GM23338 (cell line): ENCODE measurements at places on chromosomes 13 and 19.

DNA sequence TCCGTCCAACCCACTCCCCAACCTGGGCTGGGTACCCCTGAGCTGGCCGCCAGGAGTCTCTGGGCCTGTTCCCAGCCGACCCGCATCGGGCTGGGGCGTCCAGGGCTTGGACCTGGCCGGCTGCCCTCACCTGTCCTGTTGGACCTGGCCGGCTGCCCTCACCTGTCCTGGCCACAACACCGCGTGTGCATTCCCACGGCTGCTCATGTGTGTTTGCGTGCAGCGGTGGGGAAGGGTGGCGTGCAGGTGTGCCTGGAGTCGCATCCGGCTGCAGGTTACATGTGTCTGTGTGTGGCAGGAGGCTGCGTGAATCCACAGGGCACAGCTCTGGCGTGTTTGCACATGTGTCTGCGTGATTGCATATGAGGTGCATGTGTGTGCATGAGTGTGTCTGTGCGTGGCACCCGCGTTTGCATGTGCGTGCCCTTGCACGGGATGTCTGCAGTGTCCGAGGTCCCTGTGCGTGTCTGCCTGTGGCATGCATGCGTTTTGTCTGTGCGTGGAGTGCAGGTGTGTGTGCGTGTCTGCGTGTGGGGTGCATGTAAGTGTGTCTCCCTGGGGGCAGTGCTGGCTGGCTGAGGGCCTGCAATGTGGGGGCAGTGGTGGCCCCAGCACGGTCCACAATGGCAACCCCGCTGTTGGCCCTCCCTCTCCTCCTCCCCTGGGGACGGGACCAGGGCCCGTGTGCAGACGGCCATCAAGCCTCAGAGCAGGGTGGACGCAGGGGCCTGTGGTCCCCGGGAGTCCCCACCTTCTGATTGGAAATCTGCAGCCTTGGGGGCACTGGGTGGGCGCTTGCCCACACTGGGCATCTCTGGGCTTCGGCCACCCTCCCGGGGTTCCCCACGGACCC lies 3.4 kb downstream of the EFNA2 start:
- no peak for DNase-seq

DNA sequence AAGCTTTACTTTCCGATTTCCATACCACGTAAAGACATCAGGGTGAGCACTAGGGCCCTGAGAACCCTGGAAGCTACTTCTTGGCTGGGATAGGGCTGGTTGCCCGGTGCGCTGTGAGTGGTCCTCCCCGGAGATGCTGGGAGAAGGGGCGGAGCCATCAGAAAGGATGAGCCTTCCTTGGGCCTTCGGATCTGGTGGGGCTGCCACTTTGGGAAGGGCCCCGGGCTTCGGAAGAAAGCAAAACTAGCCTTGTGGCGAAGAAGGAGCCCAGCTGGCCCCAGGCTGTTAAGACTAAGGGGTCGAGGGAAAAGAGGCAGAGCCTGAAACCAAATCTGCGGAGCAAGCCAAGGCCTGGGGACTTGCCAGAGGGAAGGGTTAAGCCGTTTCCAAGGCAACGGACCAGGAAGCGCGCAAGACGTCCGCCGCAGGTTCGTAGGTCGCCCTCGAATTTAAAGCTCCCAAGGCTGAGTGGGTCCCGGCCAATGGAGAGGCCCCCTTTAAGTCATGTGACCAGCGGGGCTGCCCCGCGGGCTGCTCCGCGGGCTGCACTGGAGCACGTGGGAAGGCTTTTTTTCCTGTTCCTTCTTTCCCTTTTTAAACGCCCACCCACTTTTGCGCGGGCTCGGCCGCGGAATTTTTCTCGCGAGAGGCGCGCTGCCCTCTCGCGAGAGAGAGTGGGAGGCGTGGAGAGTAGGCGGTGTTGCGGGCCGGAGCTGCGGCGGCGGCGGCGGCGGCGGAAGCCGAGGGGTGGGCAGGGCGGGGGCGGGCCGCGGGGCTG lies 426 bp upstream of the AKAP11 start:
- peak; percentile 97 for DNase-seq

DNA sequence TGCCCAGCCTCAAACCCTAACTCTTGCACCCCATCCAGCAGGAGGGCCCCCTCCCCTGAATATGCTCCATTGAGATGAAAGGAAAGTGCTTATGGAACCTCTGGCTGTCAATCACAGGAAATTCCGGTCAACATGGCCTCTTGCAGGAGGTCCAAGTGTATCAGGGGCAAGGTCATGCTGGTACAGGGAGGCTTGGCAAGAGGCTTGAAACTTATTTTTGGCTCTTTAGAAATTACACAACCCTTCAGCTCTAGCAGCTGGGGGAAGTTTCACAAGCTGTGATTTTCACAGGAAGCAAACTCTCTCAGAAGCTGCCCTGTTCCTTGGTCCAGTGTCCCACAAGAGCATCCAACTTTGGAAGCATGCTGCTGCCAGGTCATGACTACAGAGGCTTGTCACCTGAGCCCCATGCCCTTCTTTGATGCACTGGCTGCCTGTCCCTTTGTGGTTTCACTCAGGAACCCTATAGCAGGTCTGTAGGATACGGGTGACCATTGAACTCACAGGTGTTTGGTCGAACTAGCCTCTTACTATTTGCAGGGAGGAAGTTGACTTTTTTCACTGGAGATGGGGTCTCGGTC lies 8.4 kb downstream of the ASF1B start:
- no peak for DNase-seq

- DNase-seq = peak; percentile 95
Observed at GRCh38 chr13:98653463-98653985, 76.6 kb upstream of the STK24 start.

- no peak for DNase-seq
Observed at GRCh38 chr13:29511980-29512379, 83.5 kb downstream of the SLC7A1 start.

DNA sequence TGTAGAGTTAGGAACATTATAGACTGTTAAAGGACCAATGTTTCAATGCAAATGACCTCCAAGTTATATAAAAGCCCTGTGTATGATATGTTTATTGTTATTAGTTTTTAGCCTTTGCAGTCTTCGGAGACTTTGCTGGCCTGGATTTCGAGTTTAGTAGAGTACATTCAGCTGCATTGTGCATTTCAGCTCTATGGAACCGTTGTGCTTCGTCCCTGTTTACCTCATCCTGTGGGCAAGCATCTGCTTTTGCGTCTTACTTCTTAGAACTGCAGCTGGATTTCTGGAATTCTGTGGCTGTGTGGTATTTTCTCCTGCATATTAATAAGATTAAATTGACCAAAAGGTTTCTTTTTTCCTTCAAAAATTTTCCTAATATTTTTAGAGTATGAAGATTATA lies 138.6 kb downstream of the KCNRG start:
- DNase-seq = no peak

DNA sequence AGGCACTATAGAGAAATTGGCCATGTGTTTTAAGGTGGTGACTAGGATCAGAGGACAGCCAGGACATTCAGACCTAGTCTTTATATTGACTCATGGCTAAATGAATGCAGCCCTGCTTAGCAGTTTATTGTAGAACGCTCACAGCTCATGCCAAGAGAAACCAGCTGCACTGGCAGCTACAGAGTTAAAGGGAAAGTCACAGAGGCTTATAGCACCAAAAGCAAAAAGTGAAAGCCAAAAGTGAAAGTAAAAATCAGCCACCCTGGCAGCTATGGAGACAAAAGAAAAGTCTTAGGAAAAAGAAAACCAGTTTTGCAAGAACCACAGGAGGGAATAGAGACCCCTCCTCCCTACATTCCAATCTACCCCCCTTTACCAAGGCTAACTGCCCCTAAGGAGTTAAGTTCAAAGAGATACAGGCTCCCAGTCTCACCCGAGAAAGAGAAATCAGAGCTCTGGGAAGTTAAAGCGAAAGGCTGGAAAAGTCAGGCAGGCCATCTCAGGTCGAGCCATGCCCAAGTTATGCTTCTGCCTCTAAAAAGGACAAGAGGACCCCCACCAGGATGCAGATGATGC lies 99.0 kb downstream of the ZNF429 start:
- DNase-seq = peak; percentile 95
